Stimulated activated CD4-positive, alpha-beta T cell treated with anti-CD3 and anti-CD28 coated beads, Interleukin-15, amount 100 ng/mL, for 1 hour (primary cell): ENCODE measurements at places on chromosomes 4 and X.
A peak's percentile ranks its signal among the peaks of the same experiment; 100 is the strongest.

DNA sequence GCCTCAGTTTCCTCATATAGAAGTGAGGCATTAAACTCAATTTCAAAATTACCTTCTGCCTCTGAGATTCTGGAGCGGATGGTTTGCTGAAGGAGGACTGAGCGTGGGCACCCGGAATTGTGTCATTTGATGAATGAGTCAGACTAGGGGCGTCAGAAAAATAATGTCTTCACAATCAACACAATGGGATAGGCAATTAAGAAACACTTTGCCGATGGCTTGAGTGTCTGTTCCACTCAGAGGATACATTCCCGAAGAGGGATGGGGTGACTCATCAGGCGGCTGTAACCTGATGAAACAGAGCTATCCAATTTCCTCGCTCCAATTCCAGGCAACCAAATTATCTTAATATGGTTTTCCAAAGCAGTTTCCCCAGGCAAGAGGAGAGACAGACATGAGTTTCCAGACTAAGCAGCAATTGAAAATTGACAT, 1.2 kb upstream of the CHRNA9 start:
- no peak for DNase-seq

GRCh38 chr4:107497054-107497453, 223.0 kb downstream of the PAPSS1 start:
- DNase-seq: no peak

DNA sequence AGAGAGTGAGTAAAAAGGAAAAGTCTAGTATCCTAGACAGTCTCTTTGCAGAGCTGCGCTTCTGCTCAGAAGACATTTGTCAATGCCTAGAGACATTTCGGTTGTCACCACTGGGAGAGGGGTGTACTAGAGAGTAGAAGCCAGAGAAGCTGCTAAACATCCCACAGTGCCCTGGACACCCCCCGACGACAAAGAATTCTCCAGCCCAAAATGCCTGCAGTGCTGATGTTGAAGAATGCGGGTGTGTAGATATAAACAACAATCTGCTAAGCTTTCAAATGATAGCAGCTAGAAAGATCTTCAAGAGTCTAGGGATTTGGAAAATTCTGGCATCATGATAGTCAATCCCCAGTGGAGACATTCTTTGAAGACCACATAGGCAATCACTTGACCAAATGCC, 90.1 kb downstream of the PALLD start:
- no peak for DNase-seq

GRCh38 chr4:1612278-1613098, 71.6 kb downstream of the FAM53A start:
- no peak for DNase-seq

- DNase-seq: no peak
Observed at GRCh38 chrX:132740316-132741123, 217.9 kb downstream of the HS6ST2 start.

GRCh38 chrX:116409219-116409618, 27.2 kb upstream of the SLC6A14 start:
- DNase-seq: no peak

GRCh38 chr4:124940387-124940786, 227.9 kb upstream of the ANKRD50 start:
- DNase-seq: no peak

DNA sequence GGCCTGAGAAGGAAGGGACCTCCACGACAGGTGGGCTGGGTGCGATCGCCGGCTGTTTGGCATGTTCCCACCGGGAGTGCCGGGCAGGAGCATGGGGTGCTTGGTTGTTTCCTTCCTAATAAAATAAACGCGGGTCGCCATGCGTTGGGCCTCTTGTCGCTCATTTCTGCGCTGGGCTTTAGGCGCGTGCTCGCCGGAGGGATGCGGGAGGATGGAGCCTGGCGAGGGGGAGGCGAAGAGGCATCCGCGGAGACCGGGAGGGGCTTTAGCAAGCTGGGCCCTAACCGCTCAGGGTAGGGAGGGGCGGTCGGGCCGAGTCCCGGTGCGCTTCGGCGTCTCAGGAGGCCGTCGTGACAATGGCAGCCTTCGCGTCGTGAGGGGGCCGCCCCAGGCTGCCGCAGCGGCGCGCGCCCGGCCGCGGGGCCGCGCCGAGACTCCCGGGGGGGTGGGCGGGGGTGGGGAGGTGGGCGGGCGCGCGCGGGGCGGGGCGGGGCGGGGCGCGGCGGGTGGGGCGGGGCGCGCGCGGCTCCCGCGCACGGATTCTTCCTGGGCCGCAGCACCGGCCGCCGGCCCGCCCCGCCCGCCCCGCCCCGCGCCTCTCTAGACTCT, 476 bp upstream of the GDI1 start:
- no peak for DNase-seq

DNA sequence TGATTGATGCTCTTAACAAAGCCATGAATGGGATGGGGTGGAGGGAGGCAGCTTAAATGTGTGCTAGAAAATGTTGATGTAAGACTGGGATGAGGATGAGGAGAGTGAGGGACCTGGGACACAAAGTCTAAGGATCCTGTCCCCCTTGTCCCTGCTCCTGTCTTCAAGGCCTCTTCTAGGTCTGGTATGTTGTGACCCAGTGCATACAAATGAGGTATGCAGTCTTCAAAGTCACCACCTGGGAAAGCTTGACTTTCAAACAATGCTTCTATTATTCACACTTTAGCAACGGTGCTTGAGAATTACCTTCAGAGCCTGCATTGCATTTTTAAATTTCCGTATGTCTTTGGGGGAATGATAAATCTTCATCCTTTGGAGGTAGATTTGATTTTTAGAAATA, 88.4 kb upstream of the SLC34A2 start:
- no peak for DNase-seq

DNA sequence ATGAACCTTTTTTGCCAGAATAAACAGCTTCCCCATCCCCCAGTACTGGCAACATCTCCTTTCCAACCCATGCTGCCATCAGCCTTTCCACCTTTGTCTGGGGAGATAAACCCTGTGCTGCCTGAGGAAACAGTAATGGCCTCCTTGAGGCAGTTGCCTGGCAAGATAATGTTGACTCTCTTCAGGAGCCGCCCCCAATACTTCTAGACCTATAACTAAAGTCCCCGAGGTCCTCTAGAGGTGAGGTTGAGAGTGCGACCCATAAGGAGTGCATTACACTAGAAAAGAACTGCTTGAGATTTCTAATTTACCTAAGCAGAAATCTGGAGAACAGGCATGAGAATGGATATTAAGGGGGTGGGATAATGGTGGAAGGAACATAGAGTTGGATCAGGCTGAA, 963.2 kb upstream of the PCDH7 start:
- DNase-seq: no peak

GRCh38 chr4:150518559-150518958, 63.4 kb upstream of the MAB21L2 start:
- no peak for DNase-seq

DNA sequence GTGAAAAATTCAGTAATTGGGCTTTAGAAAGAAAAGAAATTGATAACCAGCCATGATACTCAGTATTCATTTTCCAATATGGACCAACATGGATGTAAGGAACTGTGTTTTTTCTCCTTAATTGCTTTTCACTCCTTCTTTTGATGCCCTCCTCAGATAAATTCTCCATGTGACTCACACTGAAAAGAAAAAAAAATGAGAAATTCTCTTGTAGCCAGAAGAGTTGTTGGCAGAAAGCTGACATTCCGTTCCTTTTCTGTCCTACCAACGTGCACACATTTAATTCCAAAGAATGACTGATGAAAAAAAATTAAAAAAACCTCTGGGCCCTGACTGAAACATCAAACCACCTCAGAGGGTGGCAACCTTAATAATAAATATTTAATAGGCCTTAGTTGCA, 153.1 kb downstream of the AMELX start:
- no peak for DNase-seq

- DNase-seq: no peak
Observed at GRCh38 chr4:35697210-35697736, 547.0 kb downstream of the ARAP2 start.

DNA sequence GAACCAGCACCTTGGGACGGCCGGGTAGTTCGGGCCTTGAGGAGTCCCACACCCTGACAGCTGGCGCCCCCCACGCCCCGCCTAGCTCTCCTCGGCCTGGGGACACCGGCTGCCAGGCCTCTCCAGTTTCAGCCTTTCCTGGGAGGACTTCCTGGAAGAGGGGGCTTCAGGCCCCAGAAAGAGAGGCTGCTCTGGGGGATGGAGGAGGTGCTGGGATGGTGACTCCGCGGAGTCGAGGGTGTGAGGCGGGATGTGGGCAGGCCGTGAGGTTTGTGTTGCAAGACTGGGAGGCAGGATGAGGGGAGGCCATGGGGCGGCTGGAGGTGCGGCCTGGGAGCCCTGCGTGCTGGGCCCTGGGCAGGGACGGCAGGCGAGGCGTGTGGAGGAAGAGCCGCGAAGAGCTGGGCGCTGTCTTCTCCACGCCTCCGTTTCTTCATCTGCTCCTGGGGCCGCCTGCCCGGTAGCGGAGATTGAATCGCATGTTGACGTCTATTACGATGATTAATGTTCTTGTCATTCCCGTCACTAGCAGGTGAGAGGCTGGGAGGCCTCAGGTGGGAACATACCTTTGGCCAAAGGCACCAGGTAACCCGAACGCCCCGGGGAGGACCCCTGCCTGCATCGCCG, 918 bp upstream of the FGFRL1 start:
- DNase-seq: peak; percentile 26

- no peak for DNase-seq
Observed at GRCh38 chrX:72316408-72317110, 10.8 kb upstream of the CITED1 start.

DNA sequence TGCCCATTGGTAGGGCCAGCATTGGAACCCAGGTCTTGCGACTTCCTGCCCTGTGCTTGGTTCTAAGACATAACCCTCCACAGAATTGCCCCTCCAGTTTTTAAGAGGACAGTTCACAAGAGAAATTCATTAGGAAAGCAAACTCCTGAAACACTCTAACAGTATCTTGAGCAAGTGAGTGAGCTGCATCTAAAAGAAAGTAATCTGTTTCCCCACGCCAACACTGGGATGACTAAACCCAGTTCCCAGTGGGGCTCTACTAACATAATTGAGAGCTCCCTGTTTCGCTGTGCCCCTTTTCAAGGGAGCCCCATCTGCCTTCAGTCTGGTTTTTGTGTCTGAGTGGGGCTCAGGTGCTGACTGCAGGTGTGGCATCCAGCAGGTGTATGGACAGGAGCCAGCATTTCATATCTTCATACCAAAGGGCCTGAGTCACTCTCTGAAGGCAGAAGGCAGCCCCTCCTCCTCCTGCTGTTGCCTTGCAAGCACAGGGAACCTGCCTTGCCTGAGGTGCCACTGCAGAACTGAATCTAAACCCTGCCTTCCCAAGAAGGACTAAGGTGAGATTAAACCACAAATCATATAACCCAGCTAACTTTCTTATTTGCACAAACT, 8.0 kb downstream of the AMOT start:
- no peak for DNase-seq

DNA sequence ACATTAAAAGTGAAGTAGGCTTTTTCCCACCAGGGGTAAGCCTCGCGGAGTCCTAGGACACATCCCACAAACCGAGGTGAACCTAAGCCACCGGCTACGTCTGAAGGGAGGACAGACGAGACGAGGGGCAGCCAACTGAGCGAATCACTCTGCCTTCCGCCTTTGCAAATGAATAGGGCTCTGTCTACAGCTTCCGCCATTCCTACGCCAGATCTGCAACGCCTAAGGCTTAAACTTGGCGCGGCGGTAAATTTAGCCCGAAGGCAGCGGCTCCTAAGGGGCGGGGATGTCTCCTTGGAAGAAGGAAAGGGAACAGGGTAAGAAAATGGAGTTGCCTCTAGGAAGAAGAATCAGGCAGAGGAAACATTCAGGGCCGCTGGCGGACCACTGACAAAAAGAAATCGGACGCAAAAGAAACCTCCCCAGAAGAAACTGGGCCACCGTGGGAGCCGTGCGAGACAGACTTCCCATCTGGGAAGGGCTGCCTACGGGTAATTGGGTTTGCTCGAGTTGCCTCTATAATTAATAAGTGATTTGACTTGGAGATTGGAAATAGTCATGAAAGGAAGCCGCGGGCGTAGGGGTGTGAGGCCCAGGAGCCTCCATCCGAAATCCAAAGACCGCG, 90.5 kb downstream of the BCOR start:
- DNase-seq: no peak

DNA sequence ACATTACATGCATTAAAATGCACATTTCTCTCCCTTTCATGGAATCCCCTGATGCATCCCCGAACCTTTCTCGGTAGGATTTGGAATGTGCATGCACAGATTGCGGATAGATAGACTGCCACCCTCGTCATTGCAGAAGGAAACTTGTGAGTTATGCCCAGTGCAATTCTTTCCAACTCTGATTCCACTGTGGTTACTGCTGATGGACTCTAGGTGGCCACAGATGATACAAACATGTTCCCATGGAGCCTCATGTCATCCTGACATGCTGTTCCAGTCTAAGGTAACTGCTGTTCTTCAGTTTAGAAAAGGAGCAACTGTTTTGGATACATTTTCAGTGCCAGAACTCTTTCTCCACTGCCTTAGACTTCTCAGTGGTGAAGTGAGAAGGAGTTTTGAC, 9.1 kb upstream of the VCX3B start:
- no peak for DNase-seq

DNA sequence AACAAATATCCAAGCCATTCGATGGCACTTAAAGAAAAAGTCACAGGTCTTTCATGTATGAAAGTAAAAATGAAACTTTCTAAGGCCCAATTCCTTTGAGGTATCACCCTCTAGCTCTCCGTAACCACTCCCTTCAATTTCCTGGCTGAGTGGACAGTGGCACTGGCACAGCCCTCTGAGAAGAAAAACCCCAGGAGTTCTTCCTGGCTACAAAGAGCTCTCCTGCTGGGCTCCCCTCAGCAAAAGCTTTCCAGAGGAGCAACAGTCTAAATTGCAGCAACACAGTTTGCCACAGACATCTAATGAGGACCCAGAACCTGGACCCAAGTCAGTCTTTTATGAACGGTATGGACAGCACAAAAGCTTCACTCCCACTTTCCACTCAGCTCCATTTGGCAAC, 71.8 kb downstream of the FUNDC1 start:
- DNase-seq: no peak

- no peak for DNase-seq
Observed at GRCh38 chr4:42736527-42737195, 79.8 kb upstream of the ATP8A1 start.

DNA sequence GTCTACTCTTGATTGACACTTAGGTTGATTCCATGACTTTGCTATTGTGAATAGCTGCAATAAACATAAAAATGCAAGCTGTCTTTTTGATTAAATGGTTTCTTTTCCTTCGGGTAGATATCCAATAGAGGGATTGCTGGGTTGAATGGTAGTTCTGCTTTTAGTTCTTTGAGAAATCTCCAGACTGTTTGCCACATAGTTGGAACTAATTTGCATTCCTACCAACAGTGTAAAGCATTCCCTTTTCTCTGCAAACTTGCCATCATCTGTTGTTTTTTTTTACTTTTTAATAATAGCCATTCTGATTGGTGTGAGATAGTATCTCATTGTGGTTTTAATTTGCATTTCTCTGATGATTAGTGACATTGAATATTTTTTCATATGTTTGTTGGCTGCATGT, 122.2 kb upstream of the PRKG2 start:
- no peak for DNase-seq

- no peak for DNase-seq
Observed at GRCh38 chr4:1318488-1319213, 28.4 kb upstream of the UVSSA start.

- no peak for DNase-seq
Observed at GRCh38 chrX:121337816-121338215, 290.4 kb downstream of the GLUD2 start.

- DNase-seq: no peak
Observed at GRCh38 chrX:119579414-119579813, 5.1 kb downstream of the UBE2A start.
